ENCODE measurements at places on chromosomes 1 and 21.
A peak's percentile ranks its signal among the peaks of the same experiment; 100 is the strongest.

DNA sequence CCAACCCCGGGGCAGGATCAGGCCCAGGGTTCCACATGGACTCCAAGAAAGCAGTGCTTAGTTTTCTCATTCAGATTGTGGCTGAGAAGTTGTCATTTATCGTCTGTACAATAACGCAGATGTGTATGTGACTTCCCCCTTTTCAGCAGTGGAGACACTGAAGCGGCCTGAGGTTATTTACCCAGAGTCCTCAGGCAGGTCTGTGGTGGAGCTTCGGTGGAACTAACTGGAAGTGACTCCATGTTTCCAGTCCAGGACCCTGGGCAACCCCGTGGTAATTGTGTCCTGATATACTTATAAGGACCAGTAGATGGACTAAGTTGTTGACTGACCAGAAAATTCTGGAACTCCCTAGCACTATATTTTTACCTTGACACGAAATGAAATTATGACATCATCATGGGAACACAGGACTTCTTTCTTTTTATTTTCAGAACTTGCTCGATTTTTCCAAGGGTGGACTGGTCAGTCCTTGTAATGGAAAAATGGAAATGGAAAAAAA lies 1.0 kb upstream of the IER5 start:
- no peak for DNase-seq

DNA sequence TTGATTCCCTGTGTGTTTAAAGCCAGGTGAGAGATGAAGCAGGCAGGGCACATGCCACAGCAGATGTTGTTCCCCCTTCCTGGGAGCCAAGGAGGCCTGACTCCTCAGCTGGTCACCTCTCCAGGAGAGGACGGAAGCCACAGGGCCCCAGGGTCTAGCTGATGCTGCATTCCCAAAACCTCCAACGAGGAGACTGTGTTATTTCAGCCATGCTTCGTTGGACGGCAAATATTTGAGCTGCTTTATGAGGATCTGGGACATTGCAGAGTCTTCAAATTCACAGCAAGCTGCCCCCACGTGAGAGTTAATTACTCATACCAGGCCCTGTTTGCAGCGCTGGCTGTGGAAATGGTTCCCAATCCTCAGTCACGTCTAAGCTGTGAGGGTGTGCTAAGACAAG lies 85.3 kb downstream of the CDC7 start:
- peak; percentile 73 for DNase-seq

DNA sequence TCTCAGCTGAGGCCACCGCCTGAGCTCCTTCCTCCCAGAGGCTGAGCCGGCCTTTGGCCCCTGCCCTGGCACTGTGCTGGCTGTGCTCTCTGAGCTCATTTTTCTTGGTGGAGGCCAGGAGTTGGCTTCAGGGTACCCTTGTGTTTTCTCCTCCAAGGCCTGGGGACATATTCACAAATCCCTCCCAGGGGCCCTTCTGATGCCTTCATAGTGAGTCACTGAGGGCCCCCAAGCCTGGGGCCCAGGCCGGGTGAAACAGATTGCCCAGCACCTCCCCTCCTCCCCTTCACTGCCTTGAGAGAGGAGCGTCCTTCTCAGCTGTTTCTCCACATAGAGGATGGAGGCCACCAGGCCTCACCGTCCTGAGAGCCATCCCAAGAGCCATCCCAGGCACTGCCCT lies 105.8 kb downstream of the SIK1 start:
- no peak for DNase-seq

GRCh38 chr1:41774471-41774990 lies 144.2 kb downstream of the HIVEP3 start:
- no peak for DNase-seq

DNA sequence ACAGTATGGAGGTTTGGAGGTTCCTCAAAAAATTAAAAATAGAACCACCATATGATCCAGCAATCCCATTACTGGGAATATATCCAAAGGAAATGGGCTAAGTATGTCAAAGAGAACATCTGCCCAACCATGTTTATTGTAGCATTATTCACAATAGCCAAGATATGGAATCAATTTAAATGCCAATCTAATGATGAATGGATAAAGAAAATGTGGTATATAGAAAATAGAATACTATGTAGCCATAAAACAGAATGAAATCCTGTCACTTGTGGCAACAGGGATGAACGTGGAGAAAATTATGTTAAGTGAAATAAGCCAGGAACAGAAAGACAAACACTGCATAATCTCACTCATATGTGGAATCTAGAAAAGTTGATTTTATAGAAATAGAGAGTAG lies 201.7 kb upstream of the AJAP1 start:
- no peak for DNase-seq

Measured in right renal cortex interstitium (tissue), 3 donors.